ENCODE measurements at places on chromosomes 5 and 9.

DNA sequence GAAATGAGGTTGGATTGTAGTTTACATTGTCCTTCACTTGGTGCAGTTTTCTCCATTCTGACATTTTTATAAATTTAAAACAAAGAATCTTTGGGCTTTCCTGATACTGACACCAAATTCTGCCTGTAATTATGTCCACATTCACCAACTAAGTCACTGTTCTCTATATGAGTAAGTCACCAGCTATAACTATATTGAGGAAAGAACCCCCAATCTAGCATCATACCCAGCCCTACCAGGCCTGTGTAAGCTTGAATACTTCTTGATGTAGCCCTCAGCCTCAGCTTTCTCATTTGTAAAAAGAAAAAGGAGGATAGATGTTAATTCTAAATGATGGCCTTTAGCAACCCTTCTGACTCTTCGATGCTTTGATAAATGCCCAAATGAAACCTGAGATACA, 112.7 kb upstream of the FST start:
- DNase-seq, result no peak

DNA sequence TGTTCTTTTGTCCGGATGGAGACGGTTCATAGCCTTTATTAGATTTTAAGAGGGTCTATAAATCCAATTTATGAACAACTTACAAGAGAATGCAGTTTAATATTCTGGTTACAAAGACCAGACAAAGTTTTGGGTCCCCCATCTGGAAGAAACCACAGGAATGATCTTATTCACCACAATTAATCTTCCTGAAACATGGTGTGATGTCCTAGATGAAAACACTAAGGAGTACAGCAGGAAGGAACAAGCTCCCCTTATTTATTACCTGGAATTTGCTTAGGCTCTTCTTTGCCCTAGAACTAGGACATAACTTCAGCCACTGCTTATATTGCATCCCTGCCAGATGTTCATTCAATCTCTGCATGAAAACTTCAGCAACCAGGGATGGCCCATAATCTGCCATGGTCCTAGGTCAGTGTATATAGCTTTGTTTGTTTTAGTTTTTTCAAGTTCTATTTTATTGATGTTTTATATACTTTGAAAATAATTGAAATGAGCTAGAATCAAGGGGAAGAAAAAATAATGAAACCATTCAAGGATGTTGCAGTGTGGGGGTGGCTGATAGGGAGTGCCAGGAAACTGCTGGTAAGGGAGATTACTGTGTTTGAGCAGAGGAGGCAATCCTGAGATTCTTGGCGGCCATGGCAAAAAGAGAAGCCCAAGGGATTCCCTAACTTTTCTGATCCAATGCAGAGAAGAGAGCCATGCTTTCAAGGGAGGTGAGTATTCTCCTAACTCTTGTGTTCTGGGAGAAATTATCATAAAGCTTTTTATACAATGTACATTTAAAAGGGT, 16.8 kb downstream of the TXNDC8 start:
- DNase-seq, result no peak

GRCh38 chr9:35998333-35998732, 38.4 kb upstream of the RECK start:
- no peak for DNase-seq

- no peak for DNase-seq
These were observed 4.2 kb upstream of the CTNNAL1 start for GRCh38 chr9:109017493-109017892.

DNA sequence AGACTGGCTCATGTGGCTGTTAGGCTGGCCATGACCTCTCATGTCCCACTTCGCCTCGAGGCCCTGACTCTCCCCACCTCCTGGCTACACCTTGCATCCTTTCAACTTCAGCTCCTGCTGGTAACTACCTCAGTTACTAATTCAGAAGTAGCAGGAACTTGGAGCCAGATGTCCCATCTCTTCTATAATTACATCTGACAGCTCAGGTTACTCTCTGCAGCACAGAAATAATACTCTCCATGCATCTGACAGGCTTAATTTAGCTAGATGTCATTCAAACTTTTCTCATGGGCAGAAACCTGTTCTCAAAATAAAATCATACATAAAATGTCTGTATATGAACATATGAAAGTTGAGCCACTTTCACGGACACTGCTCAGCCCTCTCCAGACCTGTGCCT, 92.2 kb upstream of the IL33 start:
- DNase-seq, result no peak

DNA sequence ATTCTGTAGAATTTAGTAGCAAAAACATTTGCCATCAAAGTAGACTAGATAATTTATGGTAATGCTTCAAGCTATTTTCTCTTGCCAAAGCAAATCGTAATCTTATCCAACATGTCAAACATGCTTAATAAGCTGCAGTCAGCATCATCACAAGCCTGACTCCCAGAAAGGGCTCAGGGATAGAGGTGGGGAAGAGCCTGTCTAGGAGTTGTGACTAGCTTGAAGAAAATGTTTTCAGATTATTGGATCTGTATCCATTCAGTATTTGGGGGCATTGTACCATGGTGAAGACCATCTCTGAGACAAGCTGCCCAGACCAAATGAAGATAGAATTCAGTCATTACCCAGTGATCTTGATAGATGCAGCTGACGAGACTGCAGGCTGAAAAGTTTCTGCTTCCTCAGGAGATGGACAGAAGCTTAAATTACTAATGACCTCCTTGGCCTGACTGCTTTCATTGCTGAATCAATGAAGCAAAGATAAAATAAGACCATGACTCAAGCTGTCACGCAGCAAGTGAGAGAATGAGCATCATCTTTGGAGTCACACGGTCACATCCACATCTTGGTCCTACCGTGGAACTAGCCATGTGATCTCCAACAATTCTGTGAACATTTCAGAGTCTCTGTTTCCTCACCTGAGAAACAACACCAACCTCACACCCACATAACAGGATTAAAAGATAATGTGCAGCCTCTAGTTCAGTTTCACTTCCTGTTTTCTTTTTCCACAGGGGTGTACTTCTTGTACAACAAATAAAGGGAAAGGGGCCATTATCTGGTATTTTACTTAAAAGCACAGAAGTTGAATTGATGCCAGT, 9.4 kb downstream of the ERAP2 start:
- DNase-seq, result no peak

DNA sequence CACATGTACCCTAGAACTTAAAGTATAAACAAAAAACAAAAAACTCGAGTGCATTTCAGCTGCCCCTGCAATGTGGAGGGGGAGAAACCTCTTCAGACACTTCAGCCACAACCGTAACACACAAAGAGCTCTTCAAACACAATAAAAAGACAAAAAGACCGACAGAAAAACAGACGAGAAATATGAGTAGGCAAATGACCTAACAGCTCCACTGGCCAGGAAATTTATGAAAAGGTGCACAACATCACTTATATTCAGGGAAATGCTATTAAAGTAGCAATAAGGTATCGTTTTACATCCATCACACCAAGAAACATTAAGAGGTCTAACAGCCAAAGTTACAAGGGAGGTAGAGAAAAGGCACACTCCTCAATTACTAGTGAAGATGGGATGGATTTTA, 6.2 kb downstream of the ZBED3 start:
- no peak for DNase-seq

- DNase-seq, result no peak
These were observed 37.1 kb downstream of the DNAJB5 start for GRCh38 chr9:35026671-35027070.

DNA sequence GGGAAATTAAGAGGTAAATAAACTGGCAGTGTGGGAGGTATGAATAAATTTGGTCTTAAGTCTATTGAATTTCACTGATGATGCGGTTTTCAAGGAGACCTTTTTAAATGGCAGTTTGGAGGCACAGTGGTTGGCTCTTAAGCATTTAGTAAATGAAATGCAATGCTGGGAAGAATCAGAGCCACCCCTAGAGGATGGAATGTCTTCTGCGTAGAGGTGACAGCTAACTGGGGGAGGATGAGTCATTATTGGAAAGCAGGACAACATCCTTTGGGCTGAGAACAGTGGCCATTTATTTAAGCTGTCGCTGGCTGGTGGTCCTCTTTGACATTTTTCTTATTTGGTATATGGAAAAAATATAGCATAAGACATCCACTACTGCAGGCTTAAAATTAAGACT, 163.2 kb downstream of the SH3GL2 start:
- DNase-seq, result no peak

GRCh38 chr9:117528225-117528624, 113.4 kb upstream of the ASTN2 start:
- DNase-seq, result no peak

All from stimulated activated CD8-positive, alpha-beta memory T cell treated with anti-CD3 and anti-CD28 coated beads, Interleukin-4, amount 100 ng/mL, for 4 hours (primary cell).